ENCODE measurements at places on chromosomes 4 and X.

DNA sequence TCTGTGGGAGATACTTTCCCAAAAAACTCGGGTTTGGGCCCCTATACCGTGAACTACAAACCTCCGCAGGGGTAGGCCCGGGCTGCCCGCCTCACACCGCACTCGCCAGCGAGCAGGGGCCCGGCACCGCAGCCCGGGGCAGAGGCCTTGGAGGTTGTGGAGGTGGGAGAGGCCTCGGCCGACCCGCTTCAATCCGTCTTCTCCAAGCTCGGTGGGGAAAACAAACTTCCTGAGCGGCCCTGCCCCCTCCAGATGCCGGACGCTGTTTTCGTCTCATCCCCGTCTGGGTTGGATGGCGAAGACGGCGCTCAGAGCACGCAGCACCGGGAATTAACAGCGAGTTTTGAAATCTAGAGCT lies 442 bp upstream of the MCUB start:
- DNase-seq, result no peak

- DNase-seq, result no peak
These were observed 493.1 kb downstream of the MAGEE1 start for GRCh38 chrX:76920607-76921006.

GRCh38 chrX:138229718-138230117 lies 481.8 kb downstream of the FGF13 start:
- no peak for DNase-seq

- DNase-seq, result no peak
These were observed 225.1 kb downstream of the NR3C2 start for GRCh38 chr4:148216866-148217814.

- no peak for DNase-seq
These were observed 213.0 kb upstream of the FAT4 start for GRCh38 chr4:125101719-125102118.

GRCh38 chrX:39811376-39811775 lies 286.4 kb downstream of the BCOR start:
- DNase-seq, result no peak

- DNase-seq, result no peak
These were observed 210.2 kb upstream of the NPY2R start for GRCh38 chr4:154998284-154998683.

DNA sequence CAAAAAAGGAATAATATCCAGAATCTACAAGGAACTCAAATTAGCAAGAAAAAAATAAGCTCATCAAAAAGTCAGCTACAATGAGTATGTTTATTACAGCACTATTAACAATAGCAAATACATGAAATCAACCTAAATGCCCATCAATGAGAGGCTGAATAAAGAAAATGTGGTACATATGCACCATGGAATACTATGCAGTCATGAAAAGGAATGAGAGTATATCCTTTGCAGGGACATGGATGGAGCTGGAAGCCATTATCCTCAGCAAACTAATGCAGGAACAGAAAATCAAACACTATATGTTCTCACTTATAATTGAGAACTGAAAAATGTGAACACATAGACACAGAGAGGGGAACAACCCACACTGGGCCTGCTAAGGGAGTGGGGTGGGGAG lies 178.4 kb upstream of the IRS4 start:
- DNase-seq, result no peak

- no peak for DNase-seq
These were observed 76.8 kb downstream of the RTL5 start for GRCh38 chrX:72054779-72055489.

DNA sequence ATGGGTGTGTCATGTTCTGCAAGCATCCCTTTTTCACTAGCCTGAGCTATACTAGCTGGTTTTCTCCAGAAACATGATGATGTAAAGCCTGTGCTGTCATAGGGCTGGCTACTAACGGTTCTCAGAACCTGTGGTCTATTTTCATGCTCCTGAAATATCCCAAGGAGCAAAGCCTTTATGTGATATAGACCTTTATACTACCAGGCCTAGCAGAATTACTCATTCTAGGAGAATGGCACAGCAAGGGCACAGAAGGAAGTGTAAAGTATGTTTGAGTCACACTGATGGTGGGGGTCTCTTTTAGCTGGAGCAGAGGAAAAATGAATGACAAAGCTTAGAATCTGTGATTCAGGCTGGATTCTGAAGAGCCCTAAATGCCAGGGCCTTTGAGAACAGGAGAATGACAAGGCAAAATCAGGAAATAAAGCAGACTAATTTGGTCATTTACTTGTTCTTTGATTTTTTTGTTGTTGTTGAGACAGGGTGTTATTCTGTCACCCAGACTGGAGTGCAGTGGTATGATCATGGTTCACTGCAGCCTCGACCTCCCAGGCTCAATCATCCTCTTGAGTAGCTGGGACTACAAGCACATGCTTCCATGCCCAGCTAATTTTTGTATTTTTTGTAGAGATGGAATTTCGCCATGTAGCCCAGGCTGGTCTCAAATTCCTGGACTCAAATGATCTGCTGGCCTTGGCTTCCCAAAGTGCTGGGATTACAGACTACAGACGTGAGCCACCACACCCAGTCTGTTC lies 11.8 kb downstream of the TCEAL1 start:
- DNase-seq, result no peak

DNA sequence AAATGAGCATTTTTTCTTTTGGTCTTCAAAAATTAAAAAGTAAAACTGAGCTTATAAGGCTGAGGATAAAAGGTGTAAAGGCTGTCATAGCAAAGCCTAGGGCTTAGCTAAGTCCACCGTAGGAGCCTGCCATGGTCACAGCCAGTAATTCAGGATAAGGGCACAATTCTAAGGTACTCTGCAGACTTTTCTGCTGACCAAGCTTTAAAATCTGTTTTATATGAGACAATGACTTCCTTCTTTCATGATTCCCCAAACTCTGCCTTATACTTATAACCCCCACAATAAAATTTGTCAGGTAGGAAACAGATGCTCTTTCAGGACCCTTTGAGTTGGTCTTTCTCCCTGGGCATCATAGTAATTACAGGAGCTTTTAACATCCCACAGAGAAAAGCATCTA lies 138.5 kb downstream of the COL4A6 start:
- DNase-seq, result no peak

DNA sequence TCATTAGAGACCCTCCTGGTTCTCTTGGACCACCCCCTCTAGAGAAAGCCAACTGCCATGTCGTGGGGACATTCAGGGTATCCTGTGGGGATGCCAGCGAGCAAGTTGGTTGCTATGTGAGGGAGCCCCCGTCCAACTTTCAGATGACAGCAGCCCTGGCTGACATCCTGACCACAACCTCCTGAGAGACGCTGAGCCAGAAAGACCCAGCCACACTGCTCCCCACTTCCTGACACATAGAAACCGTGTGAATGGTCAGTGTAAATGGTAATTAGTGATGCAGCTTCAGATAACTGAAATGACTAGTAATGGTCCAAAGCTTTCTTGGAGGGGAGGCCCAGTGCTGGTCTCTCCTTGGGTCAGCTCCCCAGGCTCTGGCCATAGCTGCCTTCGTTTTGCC lies 10.8 kb downstream of the CLCN4 start:
- no peak for DNase-seq

DNA sequence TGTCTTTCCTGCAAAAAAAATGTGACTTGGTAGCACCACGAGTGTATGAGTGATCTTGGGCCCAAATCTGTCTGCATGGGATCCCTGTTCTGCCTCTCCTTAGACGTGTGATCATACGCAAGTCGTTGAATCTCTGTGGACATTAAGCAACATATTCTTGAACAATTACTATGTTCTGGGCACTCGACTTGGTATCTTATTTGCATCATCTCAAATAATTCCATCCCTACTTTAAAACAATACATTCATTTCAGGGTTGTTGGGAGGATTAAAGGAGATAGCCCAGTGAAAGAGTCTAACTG lies 145.4 kb upstream of the CPEB2 start:
- DNase-seq, result no peak
